ENCODE measurements at places on chromosomes 4 and X. TPM values are rescaled to one million over a fixed set of nuclear protein-coding genes. Genes with fewer than 3 reads are reported as not detected.

GRCh38 chrX:29617725-29618124 lies 597.6 kb upstream of the MAGEB2 start:
- peak; percentile 36 for DNase-seq
- H3K4me1 ChIP-seq, result no peaks in the 10 kb centered on the region
- no peaks in the 10 kb centered on the region for H3K36me3 ChIP-seq
- H3K27me3 ChIP-seq, result no peaks in the 10 kb centered on the region
- H3K27ac ChIP-seq, result no peak overlapping the region

MYOZ2 gene
- total RNA-seq, result not detected

- no peaks in the 10 kb centered on the region for H3K36me3 ChIP-seq
- DNase-seq, result no peak
- H3K27ac ChIP-seq, result no peak overlapping the region
These were observed 605.9 kb downstream of the ADGRL3 start for GRCh38 chr4:61805979-61806378.

- H3K36me3 ChIP-seq, result no peaks in the 10 kb centered on the region
- peaks cover 21% of the 10 kb centered on the region for H3K27me3 ChIP-seq
- no peak overlapping the region for H3K27ac ChIP-seq
- H3K4me1 ChIP-seq, result no peaks in the 10 kb centered on the region
- peak; percentile 30 for DNase-seq
- peak overlapping the region; percentile 53 for H3K4me3 ChIP-seq
These were observed 1.4 kb downstream of the MAMLD1 start for GRCh38 chrX:150364347-150365050.

ALB gene
- total RNA-seq, result not detected

RTL9 gene
- 0.70 TPM for total RNA-seq

- no peaks in the 10 kb centered on the region for H3K27me3 ChIP-seq
- no peaks in the 10 kb centered on the region for H3K36me3 ChIP-seq
- H3K4me1 ChIP-seq, result no peaks in the 10 kb centered on the region
- no peak overlapping the region for H3K27ac ChIP-seq
These were observed 124.0 kb upstream of the CLNK start for GRCh38 chr4:10808591-10808990.

- H3K36me3 ChIP-seq, result no peaks in the 10 kb centered on the region
- H3K27ac ChIP-seq, result no peak overlapping the region
- H3K4me1 ChIP-seq, result no peaks in the 10 kb centered on the region
These were observed 23.2 kb upstream of the ASMTL start for GRCh38 chrX:1475881-1476280.

FAM149A gene
- 2.4 TPM for total RNA-seq

EPHA5 gene
- total RNA-seq, result 6.0 TPM

DNA sequence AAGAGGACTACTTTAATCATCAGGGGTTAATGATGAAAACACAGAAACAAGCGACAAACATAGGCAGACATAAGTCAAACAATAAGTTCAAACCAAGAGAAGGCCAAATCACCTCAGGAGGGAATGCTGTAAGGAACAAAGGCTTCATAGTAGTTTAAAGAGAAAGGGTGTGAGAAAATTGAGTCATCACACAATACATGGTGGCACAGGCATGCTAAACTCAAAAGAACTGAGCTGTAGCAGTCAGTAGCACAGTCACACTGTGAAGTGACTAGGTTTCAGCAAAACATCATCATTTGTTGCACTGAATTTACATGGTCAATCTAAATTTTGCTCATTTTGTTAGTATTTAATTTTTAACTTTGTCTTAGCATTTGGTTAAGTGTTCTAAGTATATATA lies 24.2 kb downstream of the SMC1A start:
- H3K36me3 ChIP-seq, result peaks cover 80% of the 10 kb centered on the region
- H3K4me3 ChIP-seq, result no peak overlapping the region
- no peak overlapping the region for H3K27ac ChIP-seq
- no peak for DNase-seq
- H3K4me1 ChIP-seq, result no peaks in the 10 kb centered on the region

GRCh38 chrX:97117572-97117971 lies 233.9 kb downstream of the RPA4 start:
- H3K27ac ChIP-seq, result no peak overlapping the region
- H3K4me3 ChIP-seq, result no peak overlapping the region
- no peaks in the 10 kb centered on the region for H3K36me3 ChIP-seq
- DNase-seq, result no peak
- no peaks in the 10 kb centered on the region for H3K4me1 ChIP-seq
- no peaks in the 10 kb centered on the region for H3K27me3 ChIP-seq

GRCh38 chr4:91957963-91958362 lies 345.8 kb upstream of the GRID2 start:
- H3K4me1 ChIP-seq, result no peaks in the 10 kb centered on the region
- no peaks in the 10 kb centered on the region for H3K36me3 ChIP-seq
- no peak for DNase-seq
- no peak overlapping the region for H3K27ac ChIP-seq
- no peak overlapping the region for H3K4me3 ChIP-seq

DNA sequence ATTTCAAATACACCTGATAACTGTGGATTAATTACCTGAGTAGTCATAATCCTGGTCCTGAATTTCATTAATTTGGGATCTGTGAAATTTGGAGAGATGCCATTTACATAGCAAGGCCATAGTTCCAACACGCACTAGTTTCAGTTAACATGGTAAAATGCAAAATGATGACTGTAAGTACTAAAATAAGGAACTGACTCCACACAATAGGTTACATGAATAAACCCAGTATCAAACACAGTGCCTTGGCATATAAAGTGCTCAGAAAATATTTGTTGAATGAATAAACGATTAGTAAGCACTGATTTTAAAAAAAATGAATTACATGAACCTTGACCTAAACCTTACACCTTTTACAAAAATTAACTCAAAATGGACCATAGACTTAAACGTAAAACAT lies 9.0 kb downstream of the FBXO8 start:
- no peak overlapping the region for H3K4me3 ChIP-seq
- H3K27me3 ChIP-seq, result no peaks in the 10 kb centered on the region
- H3K36me3 ChIP-seq, result no peaks in the 10 kb centered on the region
- DNase-seq, result no peak
- no peak overlapping the region for H3K27ac ChIP-seq

ADGRG2 gene
- total RNA-seq, result 61.3 TPM

- no peak overlapping the region for H3K27ac ChIP-seq
- H3K4me1 ChIP-seq, result peaks cover 7% of the 10 kb centered on the region
- H3K27me3 ChIP-seq, result no peaks in the 10 kb centered on the region
- H3K36me3 ChIP-seq, result no peaks in the 10 kb centered on the region
- H3K4me3 ChIP-seq, result no peak overlapping the region
- DNase-seq, result no peak
These were observed 20.4 kb upstream of the FGF16 start for GRCh38 chrX:77426811-77427210.

GRCh38 chrX:142327182-142327581 lies 122.1 kb upstream of the MAGEC2 start:
- H3K36me3 ChIP-seq, result no peaks in the 10 kb centered on the region
- DNase-seq, result no peak
- H3K4me3 ChIP-seq, result no peak overlapping the region
- no peaks in the 10 kb centered on the region for H3K4me1 ChIP-seq
- no peak overlapping the region for H3K27ac ChIP-seq

DNA sequence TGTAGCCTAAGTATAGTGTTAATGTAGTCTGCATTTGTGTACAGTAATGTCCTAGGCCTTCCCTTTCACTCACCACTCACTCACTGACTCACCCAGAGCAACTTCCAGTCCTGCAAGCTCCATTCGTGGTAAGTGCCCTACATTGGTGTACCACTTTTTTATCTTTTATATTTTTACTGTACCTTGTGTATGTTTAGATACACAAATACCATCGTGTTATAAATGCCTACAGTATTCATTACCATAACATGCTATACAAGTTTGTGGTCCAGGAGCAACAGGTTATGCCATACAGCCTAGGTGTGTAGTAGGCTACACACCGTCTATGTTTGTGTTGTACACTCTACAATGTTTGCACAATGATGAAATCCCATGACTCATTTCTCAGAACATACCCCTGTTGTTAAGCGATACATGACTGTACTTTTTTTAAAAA lies 15.4 kb downstream of the TSPAN5 start:
- no peak overlapping the region for H3K27ac ChIP-seq
- no peaks in the 10 kb centered on the region for H3K36me3 ChIP-seq
- H3K4me1 ChIP-seq, result peaks cover 11% of the 10 kb centered on the region
- H3K27me3 ChIP-seq, result no peaks in the 10 kb centered on the region

- DNase-seq, result peak; percentile 5
- H3K4me1 ChIP-seq, result no peaks in the 10 kb centered on the region
- no peak overlapping the region for H3K4me3 ChIP-seq
- no peaks in the 10 kb centered on the region for H3K36me3 ChIP-seq
- H3K27ac ChIP-seq, result no peak overlapping the region
- no peaks in the 10 kb centered on the region for H3K27me3 ChIP-seq
These were observed 20.7 kb upstream of the CSN1S1 start for GRCh38 chr4:69910016-69910782.

GRCh38 chrX:136608295-136608933 lies 39.5 kb upstream of the CD40LG start:
- H3K27me3 ChIP-seq, result no peaks in the 10 kb centered on the region
- no peak overlapping the region for H3K4me3 ChIP-seq
- no peaks in the 10 kb centered on the region for H3K36me3 ChIP-seq
- H3K4me1 ChIP-seq, result peaks cover 18% of the 10 kb centered on the region
- peak; percentile 52 for DNase-seq

RNF4 gene
- 119 TPM for total RNA-seq

GRCh38 chr4:61277785-61278760 lies 77.9 kb downstream of the ADGRL3 start:
- no peaks in the 10 kb centered on the region for H3K27me3 ChIP-seq
- no peak overlapping the region for H3K27ac ChIP-seq
- DNase-seq, result no peak
- H3K4me3 ChIP-seq, result no peak overlapping the region
- no peaks in the 10 kb centered on the region for H3K4me1 ChIP-seq
- H3K36me3 ChIP-seq, result no peaks in the 10 kb centered on the region

- peak; percentile 79 for DNase-seq
- no peaks in the 10 kb centered on the region for H3K27me3 ChIP-seq
- peaks cover 7% of the 10 kb centered on the region for H3K4me1 ChIP-seq
- no peaks in the 10 kb centered on the region for H3K36me3 ChIP-seq
- peak overlapping the region; percentile 4 for H3K27ac ChIP-seq
- peak overlapping the region; percentile 63 for H3K4me3 ChIP-seq
These were observed 989 bp upstream of the PCDH10 start for GRCh38 chr4:133147921-133148689.

GRCh38 chr4:24179201-24179840 lies 289.5 kb upstream of the PPARGC1A start:
- no peaks in the 10 kb centered on the region for H3K36me3 ChIP-seq
- H3K4me1 ChIP-seq, result no peaks in the 10 kb centered on the region
- H3K4me3 ChIP-seq, result no peak overlapping the region
- no peak for DNase-seq
- H3K27ac ChIP-seq, result no peak overlapping the region

- no peaks in the 10 kb centered on the region for H3K4me1 ChIP-seq
- no peak overlapping the region for H3K4me3 ChIP-seq
- no peak for DNase-seq
- H3K36me3 ChIP-seq, result no peaks in the 10 kb centered on the region
- H3K27me3 ChIP-seq, result no peaks in the 10 kb centered on the region
- H3K27ac ChIP-seq, result no peak overlapping the region
These were observed 2.9 kb upstream of the CYBB start for GRCh38 chrX:37776987-37777325.

- no peaks in the 10 kb centered on the region for H3K4me1 ChIP-seq
- no peaks in the 10 kb centered on the region for H3K36me3 ChIP-seq
- no peak overlapping the region for H3K4me3 ChIP-seq
- DNase-seq, result no peak
These were observed 58.2 kb upstream of the RBM47 start for GRCh38 chr4:40687676-40688389.

GC gene
- not detected for total RNA-seq

DMD gene
- 5.4 TPM for total RNA-seq

DNA sequence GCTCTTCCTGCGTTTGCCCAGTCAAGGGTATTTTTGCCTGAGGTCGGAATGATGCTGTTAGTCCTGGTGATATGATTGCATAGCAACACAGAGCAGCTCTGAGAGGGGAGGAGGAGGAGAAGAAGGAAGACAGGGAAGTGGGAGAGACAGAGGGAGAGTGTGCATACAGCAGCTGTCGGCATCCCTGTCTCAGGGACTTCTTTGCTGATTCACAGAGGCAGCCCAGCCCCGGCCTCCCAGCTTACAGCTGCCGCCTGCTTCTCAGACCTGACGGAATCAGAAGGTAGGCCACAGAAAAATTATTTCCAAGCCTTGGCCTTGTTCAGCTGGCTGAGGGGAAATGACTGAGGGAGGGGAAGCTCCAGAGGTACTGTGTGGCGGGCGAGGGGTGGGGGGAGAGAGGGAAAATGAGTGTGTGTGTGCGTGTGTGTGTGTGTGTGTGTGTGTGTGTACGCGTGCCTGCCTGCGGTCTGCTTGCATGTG lies 319 bp downstream of the DRP2 start:
- DNase-seq, result no peak
- no peaks in the 10 kb centered on the region for H3K27me3 ChIP-seq
- no peaks in the 10 kb centered on the region for H3K36me3 ChIP-seq
- no peak overlapping the region for H3K4me3 ChIP-seq
- H3K27ac ChIP-seq, result no peak overlapping the region

GRCh38 chr4:151199319-151200190 lies 77.4 kb upstream of the PRSS48 start:
- DNase-seq, result no peak
- no peak overlapping the region for H3K4me3 ChIP-seq
- H3K36me3 ChIP-seq, result no peaks in the 10 kb centered on the region
- no peaks in the 10 kb centered on the region for H3K27me3 ChIP-seq

DNA sequence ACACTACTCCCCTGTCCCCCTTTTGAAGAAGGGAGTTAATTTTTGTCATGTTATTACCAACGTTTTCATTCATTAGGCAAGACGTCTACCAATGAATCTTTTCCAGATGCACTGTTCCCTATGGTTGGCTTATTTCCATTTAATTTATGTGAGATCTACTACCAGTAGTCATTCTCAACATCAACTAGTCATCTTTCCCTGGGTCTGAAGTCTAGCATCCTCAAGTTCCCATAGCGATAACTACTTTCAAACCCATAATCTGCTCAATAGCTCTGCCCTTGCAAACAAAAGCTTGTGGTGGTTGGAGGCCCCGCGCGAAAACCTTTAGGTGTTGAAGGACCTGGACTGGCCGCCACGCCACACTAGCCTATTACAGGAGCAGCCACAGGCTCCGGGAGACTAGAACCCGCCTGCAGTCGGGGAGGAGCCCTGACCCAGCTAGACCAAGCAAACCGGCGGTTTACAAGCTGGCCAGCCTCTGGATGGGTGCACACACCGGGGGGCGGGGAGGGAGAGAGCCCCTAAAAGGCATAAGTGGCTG lies 746 bp downstream of the PPAT start:
- no peaks in the 10 kb centered on the region for H3K36me3 ChIP-seq
- H3K4me3 ChIP-seq, result peak overlapping the region; percentile 82
- peak overlapping the region; percentile 93 for H3K27ac ChIP-seq
- no peaks in the 10 kb centered on the region for H3K27me3 ChIP-seq
- peaks cover 3% of the 10 kb centered on the region for H3K4me1 ChIP-seq

GRCh38 chr4:152660526-152660925 lies 19.3 kb downstream of the TMEM154 start:
- H3K4me1 ChIP-seq, result no peaks in the 10 kb centered on the region
- H3K27ac ChIP-seq, result no peak overlapping the region
- DNase-seq, result no peak
- no peaks in the 10 kb centered on the region for H3K27me3 ChIP-seq

TBX22 gene
- not detected for total RNA-seq
